H9 (cell line): ENCODE measurements at places on chromosomes 13 and 19.

- DNase-seq = peak; percentile 69
These were observed 1.3 kb downstream of the TRIP10 start for GRCh38 chr19:6740589-6741343.

GRCh38 chr13:43911871-43912270 lies 32.2 kb downstream of the LACC1 start:
- no peak for DNase-seq

- DNase-seq = no peak
These were observed 1775.1 kb upstream of the PCDH20 start for GRCh38 chr13:63190742-63191141.

DNA sequence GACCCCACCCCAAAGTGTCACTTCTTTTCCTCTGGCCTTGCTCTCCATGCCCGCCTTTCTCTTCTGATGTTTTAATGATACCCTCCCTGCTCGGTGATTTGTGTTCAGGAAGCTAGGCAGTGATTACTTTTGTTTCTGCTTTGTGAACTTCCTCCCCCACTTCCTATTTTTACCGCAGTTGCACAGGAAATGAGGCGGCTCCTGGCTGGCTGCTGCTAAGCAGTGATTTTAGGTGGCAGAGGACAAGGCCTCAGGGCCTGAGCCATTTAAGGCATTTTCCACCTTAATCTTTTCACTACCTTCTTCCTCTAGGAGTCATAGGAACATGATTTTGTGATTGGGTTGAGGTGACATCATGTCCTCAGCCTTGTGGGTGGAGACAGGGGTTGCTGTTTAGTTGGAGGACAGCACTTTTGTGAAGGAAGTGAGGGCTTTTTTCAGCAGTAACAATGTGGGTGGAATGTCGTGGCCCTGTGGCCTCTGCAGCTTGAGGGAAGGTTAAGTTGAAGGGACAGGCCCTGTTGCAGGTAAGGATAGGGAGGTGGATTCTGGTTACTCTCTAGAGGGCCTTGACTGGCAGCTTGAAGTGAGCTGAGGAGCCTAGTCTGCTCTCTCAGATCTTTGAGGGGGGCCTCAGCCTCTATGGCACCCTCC lies 15.7 kb downstream of the GARRE1 start:
- DNase-seq = peak; percentile 55

GRCh38 chr19:28990522-28990921 lies 222.4 kb downstream of the UQCRFS1 start:
- peak; percentile 41 for DNase-seq

DNA sequence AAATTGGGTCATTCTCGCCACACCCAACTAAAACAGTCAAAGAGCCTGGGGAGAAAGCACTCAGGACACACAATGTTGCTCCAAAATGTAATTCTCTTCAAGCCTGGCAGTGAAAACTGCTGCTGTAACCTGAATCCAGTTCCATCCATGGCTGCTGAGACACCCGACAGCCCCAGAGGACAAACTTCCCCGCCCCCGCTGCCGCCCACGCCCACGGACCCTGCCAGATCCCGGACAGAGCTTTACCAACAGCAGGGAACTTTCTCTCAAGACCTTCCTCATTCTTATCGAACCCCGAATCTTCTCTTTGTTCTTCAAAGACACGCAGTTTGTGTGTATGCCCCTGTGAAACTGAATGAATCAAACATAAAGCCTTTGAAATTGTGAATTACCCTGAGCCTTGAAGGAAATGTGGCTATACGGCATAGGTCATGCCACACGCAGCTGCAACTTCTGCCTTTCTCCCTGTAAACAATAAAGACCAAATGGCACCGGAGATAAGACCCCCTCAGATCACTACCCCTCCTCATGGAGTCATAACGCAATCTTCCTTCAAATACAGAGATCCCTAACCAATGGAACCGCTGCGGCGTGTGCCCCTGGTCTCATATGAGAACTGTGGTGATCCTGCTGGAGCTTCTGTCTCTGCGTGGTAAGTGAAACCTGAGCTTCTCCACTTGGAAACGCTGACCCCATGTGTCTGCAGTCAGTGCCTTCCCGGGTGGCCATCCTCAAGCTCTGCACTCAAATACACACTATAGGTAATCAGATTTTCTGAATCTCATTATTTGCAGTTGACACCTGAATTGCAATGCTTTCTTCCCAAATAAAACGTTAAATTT lies 4.8 kb upstream of the LAMP1 start:
- peak; percentile 32 for DNase-seq

DNA sequence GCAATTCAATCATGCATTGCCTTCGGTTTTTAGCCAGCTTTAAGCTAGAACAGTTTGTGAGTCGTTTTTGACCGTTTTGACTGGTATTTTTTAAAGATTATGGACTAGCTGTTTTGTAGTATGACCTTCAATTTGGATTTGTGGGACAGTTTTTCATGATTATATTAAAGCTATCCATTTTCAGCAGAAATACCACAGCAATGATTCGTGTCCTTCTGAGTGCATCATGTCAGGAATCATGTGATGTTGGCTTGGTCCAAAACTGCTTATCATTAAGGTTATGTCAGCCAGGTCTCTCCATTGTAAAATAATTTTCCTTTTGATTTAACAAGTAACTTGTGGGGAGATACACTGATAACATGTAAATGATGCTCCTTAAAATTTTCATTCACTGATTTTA lies 229.0 kb downstream of the POSTN start:
- DNase-seq = no peak

- peak; percentile 10 for DNase-seq
These were observed 2.2 kb downstream of the CD37 start for GRCh38 chr19:49337267-49338022.

- DNase-seq = no peak
These were observed 46.3 kb downstream of the C13orf42 start for GRCh38 chr13:51064753-51065152.

DNA sequence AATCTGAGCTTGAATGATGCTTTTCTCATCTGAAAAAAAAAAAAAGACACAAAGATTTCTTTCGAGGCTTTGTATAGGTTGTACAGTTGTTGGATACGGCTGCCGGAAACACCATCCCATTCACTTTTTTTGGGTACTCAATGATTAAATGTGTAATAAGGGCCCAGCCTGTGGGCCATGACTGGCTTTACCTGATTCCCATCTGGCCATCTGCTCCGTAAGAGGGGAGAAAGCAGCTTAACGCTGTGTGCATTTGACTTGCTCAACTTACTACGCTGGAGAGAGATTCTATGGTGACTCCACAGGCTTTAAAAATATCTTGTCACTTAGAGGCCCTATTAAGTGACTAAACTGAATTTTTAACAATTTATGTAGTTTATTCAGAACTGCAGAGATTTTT lies 731 bp downstream of the ZNF558 start:
- no peak for DNase-seq

DNA sequence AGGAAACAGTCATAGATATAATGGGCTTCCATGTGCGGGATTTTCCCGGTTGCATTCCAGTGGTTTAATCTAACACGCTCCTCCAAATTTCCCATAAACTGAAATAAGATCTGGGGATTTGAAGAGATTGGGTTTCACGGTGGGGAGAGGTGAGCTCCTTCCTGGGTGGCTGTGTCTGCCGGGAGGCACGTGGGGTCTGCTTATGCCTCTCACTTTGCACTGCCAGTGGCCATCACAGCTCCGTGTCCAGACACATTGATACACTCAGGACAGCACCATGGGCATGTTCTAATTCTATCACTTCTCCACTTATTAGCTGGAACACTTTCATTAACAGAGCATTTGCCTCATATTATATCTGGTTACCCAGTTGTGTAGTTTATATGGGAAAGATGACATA lies 73.4 kb downstream of the SOX1 start:
- DNase-seq = no peak

DNA sequence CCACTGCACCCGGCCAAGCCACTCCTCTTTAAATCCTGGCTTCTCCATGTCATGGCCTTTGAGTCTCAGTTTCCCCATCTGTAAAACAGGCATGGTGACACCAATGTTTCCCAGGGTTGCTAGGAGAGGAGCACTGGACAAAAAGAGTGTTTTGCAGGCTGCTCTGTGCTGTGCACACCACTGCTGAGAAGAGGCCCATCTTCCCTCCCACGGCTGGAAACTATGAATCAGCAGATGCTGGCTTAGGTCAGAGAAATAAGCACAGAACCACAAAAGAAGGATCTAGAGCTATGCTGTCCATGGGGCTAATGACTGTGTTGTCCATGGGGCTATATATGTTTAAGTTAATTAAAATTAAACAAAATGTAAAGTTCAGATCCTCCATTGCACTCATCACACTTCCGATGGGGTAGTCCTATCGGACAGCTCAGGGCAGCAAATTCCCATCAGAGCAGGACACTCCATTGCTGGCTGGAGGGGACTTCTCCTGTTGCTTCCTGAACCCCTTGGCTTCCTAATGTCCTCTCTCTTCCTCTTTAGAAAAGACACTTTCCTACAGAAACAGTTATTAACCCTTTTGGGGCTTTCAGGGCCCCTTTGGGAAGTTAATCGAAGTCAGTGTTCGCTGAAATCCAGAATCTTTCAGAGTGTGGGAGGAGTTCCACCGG lies 37.1 kb downstream of the TSHZ3 start:
- no peak for DNase-seq

DNA sequence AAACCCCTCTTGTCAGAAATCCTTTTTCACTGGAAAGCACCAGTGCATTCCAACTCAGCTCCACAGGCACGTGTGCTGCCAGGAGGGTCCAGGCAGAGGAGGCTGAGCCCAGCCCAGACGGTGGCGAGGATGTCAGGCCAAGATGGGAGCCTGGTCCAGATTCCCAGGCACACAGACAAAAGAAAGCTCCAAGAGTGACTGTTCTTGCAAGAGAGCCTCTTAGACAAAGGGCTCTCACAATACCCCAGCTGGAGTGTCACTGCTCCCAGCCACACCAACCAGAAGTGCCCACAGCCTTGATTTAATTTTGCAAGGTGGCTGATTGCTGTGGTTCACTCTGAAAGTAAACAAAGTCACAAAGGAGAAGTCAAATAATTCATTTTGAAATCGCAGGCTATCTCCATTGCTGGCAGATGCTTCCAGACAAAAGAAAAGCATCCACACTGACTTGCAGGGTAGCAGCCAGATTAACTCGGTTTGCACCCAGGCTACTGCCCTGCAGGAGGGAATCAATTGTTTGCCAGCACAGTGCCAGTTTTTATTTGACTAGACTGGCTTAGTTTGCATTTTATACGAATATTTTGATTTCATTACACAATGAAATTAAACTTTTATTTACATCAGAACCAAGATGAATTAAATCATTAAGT lies 95.1 kb downstream of the RAB20 start:
- no peak for DNase-seq

DNA sequence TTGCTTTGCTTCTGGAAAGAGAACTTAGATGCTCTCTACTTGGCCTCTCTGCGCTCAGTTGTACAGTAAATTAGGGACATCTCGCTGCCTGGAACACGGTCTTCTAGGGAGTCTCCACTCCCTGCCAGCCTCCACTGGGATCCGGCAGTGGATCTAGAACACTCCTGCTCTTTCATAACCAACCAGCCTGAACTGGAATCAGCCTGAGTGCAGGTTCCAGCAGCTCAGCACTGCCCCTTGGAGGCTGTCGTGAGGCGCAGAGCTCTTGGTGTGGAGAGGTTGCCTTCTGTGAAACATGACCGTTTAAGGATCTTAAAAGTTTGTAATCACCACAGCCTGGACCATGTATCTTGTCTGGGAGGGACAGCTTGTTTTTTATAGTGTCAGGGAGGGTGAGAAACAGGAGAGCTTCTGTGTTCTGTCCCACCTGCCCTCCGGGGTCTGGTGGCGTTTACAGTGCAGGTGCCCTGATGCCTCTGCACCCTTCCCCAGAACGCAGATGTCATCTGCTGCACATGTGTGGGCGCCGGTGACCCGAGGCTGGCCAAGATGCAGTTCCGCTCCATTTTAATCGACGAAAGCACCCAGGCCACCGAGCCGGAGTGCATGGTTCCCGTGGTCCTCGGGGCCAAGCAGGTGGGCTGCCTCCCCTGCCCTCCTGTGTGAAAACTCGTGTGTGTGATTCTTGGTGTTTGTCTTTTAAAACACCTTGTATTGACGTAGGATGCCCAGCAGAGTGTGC lies 24.8 kb downstream of the UPF1 start:
- DNase-seq = no peak

DNA sequence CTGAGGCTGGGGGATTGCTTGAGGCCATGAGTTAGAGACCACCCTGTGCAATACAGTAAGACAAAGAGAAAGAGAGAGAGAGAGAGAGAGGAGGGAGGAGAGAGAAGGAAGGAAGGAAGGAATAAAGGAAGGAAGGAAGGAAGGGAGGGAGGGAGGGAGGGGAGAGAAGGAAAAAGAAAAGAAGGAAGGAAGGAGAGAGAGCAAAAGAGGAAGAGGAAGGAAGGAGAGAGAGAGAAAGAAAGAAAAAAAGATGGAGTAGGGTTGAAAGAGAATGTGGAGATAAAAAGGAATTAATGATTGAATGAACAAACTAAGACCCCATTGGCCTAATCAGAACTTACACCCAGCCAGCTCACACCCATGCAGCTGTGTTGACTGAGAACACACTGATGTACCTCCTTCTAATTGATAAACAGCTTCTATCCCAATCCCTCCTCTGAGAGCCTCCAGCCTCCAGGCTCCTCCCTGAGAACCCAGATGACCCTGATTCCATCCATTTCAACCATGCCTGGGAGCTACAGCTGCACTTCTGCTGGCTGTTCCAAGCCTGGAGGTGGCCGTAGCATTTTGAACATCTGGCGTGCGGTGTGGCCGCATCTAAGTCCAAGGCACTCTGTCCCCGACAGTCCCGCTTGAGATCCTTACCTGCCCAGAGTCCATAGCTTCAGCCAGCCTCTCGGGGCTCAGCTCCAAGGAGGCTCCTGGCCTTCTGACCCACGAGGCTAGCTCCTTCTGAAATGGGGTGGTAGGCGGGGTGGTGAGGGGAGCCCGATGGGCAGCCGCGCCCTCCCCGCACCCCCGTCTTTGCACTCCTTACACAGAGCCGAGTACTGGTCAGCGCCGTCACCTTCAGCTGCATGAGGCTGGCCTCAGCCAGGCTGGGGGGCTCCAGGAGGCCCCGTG lies 1.1 kb downstream of the PRODH2 start:
- DNase-seq = no peak

- no peak for DNase-seq
These were observed 6.7 kb downstream of the ZNF708 start for GRCh38 chr19:21322528-21322927.

DNA sequence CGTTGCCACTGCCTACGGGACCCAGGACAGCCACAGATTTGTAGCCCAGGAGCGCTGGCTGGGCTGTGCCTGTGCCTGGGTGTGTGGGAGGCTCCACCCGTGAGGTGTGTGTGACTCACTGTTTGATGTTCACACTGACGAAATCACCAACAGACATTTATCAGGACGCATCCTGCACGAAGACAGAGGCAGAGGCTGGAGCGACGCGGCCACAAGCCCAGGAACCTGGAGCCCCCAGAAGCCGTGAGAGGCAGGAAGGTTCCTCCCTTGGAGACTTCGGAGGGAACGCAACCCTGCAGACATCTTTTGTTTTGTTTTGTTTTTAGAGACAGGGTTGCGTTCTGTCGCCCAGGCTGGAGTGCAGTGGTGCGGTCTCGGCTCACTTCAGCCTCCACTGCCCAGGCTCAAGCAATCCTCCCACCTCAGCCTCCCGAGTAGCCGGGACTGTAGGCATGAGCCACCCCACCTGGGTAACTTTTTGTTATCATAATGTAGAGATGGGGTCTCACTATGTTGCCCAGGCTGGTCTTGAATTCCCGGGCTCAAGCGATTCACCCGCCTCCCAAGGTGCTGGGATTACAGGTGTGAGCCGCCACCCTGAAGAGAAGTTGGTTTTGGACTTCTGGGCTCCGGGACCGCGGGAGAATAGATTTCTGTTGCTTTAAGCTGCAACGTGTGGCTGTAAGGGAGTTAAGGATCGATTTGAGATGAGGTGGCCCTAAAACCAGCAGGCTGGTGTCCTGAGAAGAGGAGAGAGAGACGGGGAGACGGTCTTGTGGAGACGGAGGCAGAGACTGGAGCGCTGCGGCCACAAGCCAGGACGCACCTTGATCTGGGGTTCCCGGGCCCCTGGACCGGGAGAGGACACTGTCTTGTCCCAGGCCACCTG lies 24.9 kb upstream of the WDR18 start:
- DNase-seq = no peak
